ENCODE measurements at places on chromosomes 11 and 22. TPM values are rescaled to one million over a fixed set of nuclear protein-coding genes. Genes with fewer than 3 reads are reported as not detected.

DNA sequence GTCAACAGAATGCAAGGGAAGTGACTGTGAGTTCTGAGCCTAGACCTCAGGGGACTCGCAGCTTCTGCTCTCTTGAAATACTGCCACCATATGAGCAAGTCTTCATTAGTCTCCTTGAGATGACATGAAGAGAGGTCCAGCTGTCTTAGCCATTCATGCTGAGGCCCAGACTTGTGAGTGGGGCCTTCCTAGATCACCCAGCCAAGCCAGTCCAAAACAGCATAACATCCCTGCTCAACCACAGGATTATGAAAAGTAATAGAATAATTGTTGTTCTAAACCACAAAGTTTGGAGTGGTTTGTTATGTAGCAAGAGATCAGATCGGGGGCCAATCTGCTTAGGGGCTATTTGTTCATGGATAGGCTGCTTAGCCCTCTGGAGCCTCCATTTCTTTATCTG is 54.9 kb upstream of the HTATIP2 start:
- DNase-seq: no peak

DNA sequence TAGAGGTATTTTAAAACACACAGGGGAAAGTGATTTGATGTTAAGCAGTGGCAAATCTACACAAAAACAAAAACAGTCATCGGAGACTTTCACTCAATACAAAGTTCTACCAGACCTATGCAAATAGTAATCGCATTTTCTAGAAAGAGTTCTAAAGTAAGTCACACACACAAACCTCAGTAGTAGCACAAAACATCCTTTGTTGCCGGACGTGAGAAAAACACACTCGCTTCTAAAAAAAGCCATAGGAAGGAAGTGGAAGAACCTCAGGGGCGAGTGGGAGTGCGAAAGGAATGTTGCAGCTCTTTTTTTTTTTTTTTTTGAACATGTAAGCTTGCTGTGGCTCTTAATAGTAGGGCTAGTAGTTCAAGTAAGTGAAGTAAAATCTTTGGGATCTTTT is 88.9 kb downstream of the MAML2 start:
- DNase-seq: no peak

- DNase-seq: no peak
Observed at GRCh38 chr11:92329646-92330045, 105.0 kb downstream of the FAT3 start.

GRCh38 chr11:67408437-67409200 is 4.7 kb downstream of the TBC1D10C start:
- DNase-seq: no peak

- DNase-seq: peak; percentile 62
Observed at GRCh38 chr11:100855466-100856067, 168.5 kb downstream of the ARHGAP42 start.

GRCh38 chr11:126840201-126840886 is 160.2 kb downstream of the KIRREL3 start:
- DNase-seq: no peak

DNA sequence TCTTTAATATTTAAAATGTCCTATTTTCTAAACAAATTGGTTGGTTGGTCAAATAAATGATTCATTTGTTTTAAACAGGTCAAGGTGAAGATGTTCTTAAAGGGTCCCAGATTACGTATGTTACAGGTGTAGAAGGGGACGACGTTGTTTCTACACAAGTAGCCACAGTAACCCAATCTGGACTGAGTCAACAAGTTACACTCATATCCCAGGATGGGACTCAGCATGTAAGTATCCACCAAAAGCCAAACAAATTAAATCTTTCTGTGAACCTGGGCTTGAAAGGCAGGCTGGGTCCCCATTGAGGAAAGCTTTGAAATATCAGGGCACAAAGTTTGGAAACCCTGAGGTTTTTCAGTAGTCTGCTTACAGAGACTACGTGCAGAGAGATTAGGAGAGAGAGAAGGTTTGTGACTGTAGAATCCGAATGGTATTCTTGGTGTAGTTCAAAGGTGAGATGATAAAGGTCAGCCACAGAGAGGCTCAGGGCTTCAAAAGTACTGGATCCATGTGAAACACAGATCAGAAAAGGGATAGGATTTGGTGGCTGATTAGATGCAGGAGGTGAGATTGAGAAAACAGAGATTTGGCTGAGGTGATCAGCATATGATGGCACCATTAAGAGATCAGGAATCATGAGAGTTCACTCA is 51.7 kb downstream of the ZNF143 start:
- DNase-seq: no peak

- DNase-seq: no peak
Observed at GRCh38 chr22:21032037-21032867, at the start of gene SLC7A4. Gene SLC7A4 (minus strand): TSS chr22:21032561. CDS start chr22:21031812, 749 bp downstream.

- no peak for DNase-seq
Observed at GRCh38 chr11:47592970-47593369, 1.2 kb downstream of the C1QTNF4 start.

GRCh38 chr11:65085446-65085845 is 1.4 kb downstream of the ZFPL1 start:
- no peak for DNase-seq

DNA sequence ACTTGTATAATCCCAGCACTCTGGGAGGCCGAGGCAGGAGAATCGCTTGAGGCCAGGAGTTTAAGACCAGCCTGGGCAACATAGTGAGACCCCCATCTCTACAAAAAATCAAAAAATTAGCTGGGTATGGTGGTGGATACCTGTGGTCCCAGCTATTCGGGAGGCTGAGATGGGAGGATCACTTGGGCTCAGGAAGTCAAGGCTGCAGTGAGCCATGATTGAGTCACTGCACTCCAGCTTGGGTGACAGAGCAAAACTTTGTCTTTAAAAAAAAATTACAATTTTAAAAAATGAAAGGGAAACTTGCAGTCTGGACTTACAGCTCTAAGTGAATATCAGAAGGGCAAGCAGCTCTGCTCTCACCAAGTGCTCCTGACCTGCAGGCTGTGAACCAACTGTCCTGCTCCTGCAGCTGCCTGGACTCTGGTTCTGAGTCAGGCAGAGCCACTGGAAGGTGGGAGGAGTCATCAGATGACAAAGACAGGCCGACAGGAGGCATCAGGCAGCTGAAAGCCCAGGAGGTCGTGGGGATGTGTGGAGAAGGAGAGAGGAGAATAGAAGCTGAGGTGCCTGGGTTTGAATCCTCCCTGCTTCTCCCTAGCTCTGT is 9.6 kb downstream of the SMTNL1 start:
- DNase-seq: no peak

- DNase-seq: no peak
Observed at GRCh38 chr22:46112405-46112804, 37.9 kb upstream of the PPARA start.

- no peak for DNase-seq
Observed at GRCh38 chr11:46064221-46064620, 57.0 kb downstream of the PHF21A start.

GRCh38 chr11:126348806-126349582 is 6.5 kb upstream of the ST3GAL4 start:
- DNase-seq: no peak

DNA sequence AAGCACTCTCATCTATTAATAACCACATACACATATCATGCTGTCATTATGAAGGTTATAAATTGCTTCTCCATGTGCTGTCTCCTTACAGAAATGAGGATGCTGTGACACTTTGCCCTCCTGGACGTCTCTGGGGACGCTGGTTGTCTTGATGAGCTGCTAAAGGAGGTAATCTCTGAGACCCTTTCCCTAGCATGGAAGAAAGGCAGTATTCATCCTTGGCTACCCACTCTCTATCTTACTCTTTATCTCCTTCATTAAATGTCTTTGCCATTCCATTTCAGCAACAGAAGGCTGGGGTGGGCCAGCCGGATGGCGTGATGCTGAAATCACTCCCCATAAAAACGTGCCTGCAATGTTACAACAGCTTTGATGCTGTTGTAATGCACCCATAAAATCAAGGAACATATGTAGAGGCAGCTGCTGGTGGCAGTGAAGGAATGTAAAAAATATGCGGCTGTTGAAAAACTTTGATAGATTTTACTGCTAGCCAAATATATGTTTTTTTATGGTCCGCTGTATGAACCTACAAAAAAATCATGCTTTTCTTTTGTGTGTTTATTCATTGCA is 715.1 kb upstream of the API5 start:
- DNase-seq: peak; percentile 41

- DNase-seq: peak; percentile 22
Observed at GRCh38 chr11:72591785-72592502, 82.3 kb downstream of the PDE2A start.

Gene TUBA8
- 14.4 TPM for polyA plus RNA-seq

Gene DCHS1
- 23.4 TPM for polyA plus RNA-seq

Gene KRTAP5-7
- polyA plus RNA-seq: not detected

Gene ALDH3B2
- not detected for polyA plus RNA-seq

Gene HTR3B
- 0.20 TPM for polyA plus RNA-seq

Gene ART1
- polyA plus RNA-seq: not detected

Gene CCDC157
- polyA plus RNA-seq: 5.1 TPM

All from brain (organoid and tissue), 16 donors.